ENCODE measurements at places on chromosomes 5 and 9.

GRCh38 chr9:81629440-81629839 lies 59.9 kb downstream of the TLE1 start:
- no peak for DNase-seq

DNA sequence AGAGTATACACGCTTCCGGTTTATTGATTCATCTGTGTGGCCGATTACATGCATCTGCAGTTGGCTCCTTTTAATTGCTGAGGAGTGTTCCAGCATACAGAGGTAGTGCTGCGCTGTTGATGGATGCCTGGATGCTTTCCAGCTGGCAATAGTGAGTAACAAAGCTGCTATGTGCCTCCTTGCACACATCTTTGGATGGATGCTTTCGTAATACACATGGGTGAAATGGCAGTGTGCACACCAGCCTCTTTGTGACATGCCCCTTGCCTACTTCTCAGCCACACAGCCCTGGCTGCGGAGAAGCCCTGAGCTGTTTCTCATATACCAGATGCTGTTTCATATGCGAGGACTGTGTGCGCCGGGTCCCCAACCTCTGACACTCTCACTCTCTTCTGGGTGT lies 151.0 kb downstream of the GADD45G start:
- no peak for DNase-seq

- no peak for DNase-seq
These were observed 4.5 kb upstream of the CDX1 start for GRCh38 chr5:150162142-150162513.

DNA sequence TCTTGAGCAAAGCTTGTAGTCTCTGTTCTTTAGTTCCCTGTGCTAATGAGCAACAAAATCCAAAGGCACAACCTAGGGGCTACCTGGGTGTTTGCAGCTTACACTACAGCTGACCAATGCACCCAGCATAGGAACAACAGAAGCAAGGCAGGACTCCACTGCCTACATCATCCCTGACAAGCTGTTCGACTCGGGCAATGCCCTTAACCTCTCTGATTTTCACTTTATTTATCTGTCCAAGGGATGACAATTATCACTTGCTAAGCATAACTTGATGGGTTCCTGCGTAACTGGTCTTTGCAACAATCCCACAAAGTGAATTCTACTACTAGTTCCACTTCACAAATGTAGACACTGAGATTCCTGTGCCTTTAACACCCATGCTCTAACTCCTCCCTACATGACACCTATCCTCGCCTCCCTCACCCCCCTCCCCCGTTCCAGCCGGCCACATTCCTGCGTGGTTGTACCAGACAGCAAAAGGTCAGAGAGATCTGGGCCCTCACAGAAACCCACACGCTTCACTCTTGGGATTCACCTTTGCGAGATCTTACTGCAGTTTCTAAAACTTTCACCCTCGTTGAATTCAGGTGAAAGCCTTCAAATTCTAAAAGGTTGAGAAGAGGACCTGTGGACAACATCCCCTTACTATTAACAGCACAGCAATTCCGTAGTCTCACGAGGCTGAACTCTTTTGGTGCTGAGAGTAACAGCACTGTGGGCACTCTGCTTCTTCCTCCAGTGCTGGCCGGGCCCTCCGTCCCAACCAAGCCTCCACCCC lies 995 bp downstream of the IPPK start:
- DNase-seq, result no peak

DNA sequence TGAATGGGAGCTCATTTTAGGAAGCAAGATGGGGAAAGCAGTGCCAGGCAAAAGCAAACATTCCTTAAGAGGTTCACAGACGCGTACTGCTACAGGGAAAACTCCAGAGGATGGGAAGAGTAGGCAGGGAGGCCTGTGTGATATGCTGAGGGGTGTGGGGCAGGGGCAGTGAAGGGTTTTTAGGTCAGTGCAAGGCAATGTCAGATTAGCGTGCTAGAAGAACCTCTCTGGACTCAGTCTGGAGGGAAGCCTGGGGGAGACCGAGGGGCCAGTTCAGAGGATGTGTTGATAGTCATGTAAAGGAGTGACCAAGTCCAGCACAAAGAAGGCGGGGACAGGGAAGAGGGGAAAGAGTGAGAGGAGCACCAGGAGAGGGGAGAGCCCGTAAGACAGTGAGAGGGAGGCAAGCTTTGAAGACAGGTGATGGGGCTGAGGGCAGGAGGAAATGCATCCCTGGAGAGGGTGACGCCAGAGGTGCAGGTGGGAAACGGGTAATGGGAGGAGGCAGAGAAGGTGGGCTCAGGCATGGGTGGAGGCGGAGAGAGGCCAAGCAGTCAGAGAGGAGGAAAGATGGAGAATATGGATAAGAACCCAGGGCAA lies 134.5 kb downstream of the MTX3 start:
- no peak for DNase-seq

GRCh38 chr9:16811987-16812685 lies 58.3 kb downstream of the BNC2 start:
- DNase-seq, result no peak

GRCh38 chr9:97907632-97908031 lies 14.7 kb downstream of the TRMO start:
- DNase-seq, result no peak

GRCh38 chr5:113190347-113190746 lies 213.7 kb downstream of the DCP2 start:
- DNase-seq, result no peak

GRCh38 chr5:173864126-173865050 lies 23.8 kb upstream of the CPEB4 start:
- no peak for DNase-seq

GRCh38 chr5:41510176-41510831 lies at the start of gene PLCXD3:
PLCXD3 (minus strand) TSS chr5:41510601; CDS start chr5:41510526, 75 bp downstream.
- DNase-seq, result no peak

DNA sequence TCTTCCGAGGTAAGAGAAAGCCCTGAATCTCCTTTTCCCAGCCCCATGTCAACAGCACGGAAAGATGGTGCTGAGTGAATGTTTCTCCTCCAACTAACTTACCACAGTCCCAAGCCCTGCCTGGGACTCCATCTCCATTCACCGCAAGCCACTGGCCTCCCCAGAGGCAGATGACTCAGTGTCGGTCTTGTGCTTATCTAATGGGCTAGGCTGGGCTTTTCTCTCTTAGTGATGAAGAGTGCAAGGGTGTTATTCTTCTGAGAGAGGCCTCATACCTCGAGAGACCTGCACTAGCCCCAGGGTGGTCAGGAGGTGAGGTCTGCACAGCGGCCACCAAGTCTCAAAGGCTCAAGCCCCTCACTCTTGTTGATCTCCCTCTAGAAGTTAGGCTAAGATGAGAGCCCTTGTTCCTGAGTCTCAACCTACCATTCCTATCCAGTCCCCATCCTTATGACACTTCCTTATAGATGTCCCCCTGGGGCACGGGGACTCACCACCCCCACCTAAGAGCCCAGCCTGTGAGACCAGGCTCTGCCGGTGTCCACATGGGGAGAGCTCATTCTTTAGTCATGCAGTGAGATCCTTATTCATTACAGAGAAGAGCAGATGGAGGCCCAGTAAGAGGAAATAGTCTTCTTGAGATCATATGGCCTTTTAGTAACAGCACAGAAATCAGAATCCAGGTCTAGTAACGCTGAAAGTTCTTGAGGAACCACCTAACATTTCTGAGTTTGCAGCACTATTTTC lies 127.0 kb downstream of the SAXO1 start:
- DNase-seq, result no peak

- DNase-seq, result no peak
These were observed 20.9 kb upstream of the ZSWIM6 start for GRCh38 chr5:61311056-61311610.

- no peak for DNase-seq
These were observed 1.7 kb upstream of the TOR4A start for GRCh38 chr9:137275588-137276472.

DNA sequence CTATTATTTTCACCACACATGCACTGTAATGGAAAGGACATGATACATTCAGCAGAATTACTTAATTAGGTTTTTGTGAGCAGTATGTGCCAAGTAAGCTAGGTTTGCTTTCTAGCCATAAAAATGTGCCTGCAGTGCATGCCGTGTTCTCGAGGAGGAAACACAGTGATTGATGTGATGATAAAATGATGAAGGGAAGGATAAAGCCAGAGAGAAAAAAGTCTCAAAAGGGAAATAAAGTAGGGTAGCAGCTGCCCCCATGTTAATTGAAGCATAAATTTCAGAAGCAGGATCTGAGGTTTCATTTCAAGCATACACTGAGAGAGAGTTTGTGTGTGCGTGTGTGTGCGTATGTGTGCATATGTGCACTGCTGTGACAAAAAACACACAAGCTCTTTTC lies 714.2 kb upstream of the C9orf72 start:
- no peak for DNase-seq

- DNase-seq, result no peak
These were observed 41.9 kb downstream of the STK10 start for GRCh38 chr5:172145870-172146747.

DNA sequence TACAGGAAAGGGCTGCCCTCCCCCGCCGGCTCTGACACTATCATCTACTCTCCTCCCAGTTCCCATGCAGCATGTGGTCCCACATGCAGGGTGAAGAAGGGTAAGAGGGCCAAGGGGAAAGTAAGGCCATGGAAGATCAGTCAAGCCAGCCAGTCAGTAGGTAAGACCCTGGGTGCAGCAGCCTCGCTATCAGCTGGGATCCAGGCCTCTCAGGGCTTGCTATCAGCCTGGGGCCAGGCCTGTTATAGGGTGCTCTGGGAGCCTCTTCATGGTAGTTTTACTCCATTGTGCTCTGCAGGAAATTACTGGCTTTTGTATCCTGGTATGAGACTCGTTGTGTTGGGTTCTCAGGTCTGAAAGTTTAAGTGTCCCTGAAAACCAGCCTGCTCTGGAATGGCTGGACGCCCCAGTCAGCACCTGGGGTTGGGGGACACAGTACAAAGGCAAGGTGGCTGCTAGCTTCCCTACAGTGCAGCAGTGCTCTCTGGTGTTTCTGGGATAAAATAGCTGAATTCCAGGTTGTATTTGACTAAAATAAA lies 21.4 kb downstream of the SLC22A4 start:
- no peak for DNase-seq

- DNase-seq, result no peak
These were observed 97.8 kb downstream of the PIK3R1 start for GRCh38 chr5:68313336-68313735.

- DNase-seq, result no peak
These were observed 390.3 kb downstream of the TAF11L14 start for GRCh38 chr5:18024542-18024941.

DNA sequence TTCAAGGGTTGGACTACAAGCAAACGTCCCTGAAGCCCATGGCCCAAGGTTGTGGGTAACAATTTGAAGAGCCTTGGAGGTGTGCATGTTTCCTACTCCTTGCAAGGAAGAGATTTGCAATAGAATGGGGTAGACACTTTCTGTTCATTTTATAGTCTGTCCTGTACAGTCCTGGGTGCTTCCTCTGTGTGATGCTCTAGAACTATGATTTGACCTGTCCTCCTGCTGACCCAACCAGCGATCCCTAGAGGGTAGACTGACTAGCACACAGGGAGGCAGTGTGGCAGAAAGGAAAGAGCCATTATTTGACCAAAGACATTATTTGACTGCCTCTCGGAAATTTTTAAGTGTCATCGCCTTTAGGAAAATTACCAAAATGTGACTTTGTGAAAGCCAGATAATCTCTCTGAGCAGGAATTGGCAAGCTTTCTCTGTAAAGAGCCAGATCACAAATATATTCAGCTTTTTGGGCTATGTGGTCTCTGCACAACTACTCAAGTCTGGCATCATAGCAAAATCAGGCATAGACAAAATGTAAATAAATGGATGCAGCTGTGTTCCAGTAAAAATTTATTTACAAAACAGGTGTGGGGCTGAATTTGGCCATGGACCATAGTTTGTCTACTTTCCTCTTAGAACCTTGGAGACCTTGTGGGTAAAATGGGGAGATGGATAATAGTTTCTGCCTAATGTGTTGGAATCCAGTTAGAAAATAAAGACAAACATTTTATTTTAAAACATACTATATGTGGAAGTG lies 106.8 kb downstream of the DMRT2 start:
- DNase-seq, result no peak

DNA sequence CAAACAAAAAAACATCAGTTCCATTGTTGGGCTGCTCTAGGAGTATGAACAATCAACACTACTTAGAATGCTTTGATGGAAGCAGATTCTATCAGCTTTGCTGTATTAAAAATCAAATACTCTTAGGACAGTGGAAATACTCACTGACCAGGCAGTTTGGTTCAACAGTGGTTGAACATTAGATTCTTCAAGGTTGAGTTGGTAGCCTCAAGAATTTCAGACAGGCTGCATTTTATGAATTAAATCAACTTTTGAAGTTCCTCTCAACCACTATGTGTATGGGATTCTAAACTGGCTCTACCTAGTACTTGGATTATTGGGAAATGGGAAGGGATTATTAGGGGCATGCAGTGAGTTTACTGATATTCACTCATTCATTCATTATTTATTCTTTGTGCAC lies 35.0 kb downstream of the ACTBL2 start:
- no peak for DNase-seq

- DNase-seq, result no peak
These were observed 64.7 kb downstream of the RXRA start for GRCh38 chr9:134390947-134391318.

DNA sequence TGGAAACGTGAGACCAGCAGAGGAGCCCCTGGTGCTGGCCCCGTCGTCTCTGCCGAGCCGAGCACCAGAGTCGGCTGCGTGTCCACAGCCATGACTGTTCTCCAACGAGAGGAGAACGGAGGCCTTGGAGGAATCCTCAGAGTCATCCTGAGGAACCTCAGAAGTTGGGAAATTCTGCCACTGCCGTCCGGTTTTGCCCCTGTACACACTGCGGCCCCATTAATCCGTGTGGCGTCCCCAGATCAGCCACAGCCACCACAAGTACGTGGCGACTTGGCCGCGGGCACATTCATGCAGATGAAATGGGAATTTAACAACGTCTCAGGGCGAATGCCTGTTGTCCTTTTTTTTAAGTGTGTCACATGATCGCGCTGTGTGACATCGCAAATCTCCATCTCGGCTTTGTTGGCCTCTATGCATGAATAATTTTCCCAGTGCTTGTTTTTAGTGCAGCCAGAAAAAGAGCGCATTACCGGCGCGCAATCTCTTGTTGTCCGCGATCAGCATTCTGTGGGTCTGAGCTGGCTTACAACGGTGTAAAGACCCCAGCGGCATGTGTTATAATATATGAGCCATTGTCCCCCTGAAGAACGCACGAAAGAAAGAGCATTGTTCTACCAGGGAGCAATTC lies 323.0 kb upstream of the IRX4 start:
- DNase-seq, result no peak

- DNase-seq, result no peak
These were observed 47.6 kb downstream of the AQP7 start for GRCh38 chr9:33354651-33355211.

GRCh38 chr9:36788534-36788933 lies 215.8 kb downstream of the MELK start:
- DNase-seq, result no peak

- no peak for DNase-seq
These were observed 204.9 kb downstream of the MCTP1 start for GRCh38 chr5:95080030-95080429.

GRCh38 chr9:69455311-69455710 lies 130.3 kb downstream of the ENTREP1 start:
- DNase-seq, result no peak

Data from amygdala (tissue), 56 donors.